Naive B cell (primary cell): ENCODE measurements at places on chromosomes 16 and 17. TPM values are rescaled to one million over a fixed set of nuclear protein-coding genes. Genes with fewer than 3 reads are reported as not detected.

DNA sequence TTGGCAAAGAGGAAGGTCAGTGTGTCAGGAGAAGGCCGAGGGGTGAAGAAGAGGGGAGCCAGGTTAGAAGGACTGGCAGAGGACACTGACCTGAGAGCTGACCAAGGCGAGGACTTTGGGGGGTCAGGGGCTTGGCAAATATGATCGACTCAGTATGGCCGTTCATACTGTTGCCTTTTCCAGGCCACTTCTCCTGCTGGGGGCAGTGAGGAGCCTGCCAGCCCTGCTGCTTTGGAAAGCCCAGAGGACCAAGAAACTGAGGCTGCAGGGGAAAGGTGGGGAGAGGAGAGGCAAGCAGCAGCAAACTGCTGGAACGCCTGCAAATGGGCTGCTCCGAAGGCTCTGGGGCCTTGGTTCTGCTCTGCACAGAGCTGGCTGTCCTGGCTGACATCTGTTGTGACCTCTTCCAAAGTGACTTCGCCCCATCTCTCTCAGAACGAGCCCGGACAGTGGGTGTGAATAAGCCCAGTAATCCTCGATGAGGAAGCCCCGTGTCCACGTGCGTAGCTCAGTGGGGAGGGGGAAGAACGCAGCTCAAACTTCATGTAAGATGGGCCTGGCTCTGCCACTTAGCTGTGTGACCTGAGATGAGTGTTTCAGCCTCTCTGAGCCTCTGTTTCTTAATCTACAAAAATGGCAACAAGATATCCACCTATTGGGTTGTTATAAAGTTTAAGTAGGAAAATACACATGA, 111.3 kb downstream of the SALL1 start:
- no peak overlapping the region for H3K4me3 ChIP-seq
- peaks cover under 1% of the 10 kb centered on the region for H3K4me1 ChIP-seq
- no peak overlapping the region for H3K27ac ChIP-seq
- peaks cover 6% of the 10 kb centered on the region for H3K36me3 ChIP-seq
- DNase-seq: no peak

- no peaks in the 10 kb centered on the region for H3K4me1 ChIP-seq
- H3K27ac ChIP-seq: no peak overlapping the region
- peaks cover 38% of the 10 kb centered on the region for H3K27me3 ChIP-seq
- DNase-seq: no peak
Observed at GRCh38 chr17:76830987-76831715, 37.1 kb upstream of the MGAT5B start.

- no peak overlapping the region for H3K4me3 ChIP-seq
- H3K4me1 ChIP-seq: peaks cover 3% of the 10 kb centered on the region
- DNase-seq: no peak
- H3K27ac ChIP-seq: no peak overlapping the region
Observed at GRCh38 chr17:47013341-47013740, 34.3 kb upstream of the RPRML start.

- no peaks in the 10 kb centered on the region for H3K27me3 ChIP-seq
- peaks cover 11% of the 10 kb centered on the region for H3K36me3 ChIP-seq
- no peak for DNase-seq
- peaks cover 5% of the 10 kb centered on the region for H3K4me1 ChIP-seq
Observed at GRCh38 chr16:3566990-3567389, 10.2 kb downstream of the NLRC3 start.

DNA sequence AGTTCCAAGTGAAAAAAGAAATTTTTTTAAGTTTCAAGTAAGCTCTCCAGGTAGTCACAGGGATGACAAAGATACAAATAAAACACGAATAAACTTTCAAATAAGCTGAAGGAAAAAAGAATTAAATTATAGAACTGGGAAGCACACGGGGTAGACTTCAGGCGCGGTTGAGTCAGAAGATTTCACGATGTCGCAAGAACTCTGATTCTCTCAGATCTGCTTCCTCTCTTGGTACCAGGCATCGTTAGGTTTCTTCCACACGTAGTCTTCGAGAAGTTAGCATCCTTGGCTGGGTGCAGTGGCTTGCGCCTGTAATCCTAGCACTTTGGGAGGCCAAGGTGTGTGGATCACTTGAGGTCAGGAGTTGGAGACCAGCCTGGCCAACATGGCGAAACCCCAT, 784.1 kb upstream of the RBFOX1 start:
- H3K27ac ChIP-seq: no peak overlapping the region
- no peak overlapping the region for H3K4me3 ChIP-seq

DNA sequence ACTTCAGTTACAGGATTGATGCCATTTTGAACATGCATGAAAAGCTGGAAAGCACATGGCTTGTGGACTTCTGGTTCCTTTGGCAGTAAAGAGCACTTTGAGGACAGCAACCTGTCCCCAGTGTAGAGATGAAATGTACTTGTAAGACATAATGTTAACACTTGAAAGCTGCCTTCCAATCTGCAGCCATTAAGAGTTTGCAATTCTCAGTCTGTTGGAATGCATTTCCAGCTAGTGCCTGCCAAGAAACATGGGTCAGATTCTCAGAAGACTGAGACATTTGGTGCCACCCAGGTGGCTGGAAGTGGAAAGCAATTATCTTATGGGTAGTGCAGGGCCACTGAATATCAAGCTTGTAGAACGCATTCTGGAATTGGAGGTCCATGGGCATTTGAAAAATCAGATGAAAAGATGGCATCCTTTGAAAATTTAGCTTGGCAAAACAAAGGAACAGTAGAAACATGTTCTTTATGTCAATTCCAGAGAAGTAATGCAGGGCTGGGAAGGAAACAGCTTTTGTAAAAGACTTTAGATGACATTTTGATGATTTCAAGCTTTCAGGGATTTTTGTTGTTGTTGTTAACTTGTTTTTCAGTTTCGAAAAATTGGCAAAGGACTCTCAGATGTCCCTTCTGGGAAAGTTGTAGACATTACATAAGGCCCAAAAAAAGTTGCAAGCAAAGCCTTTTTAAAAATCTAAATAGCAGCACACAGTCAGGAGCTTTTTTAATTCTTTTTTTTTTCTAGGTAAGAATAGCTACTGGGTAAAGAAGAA, 147.0 kb downstream of the ABCA8 start:
- H3K36me3 ChIP-seq: no peaks in the 10 kb centered on the region
- H3K27me3 ChIP-seq: peaks cover 3% of the 10 kb centered on the region
- DNase-seq: no peak
- H3K4me1 ChIP-seq: no peaks in the 10 kb centered on the region
- H3K27ac ChIP-seq: no peak overlapping the region
- no peak overlapping the region for H3K4me3 ChIP-seq

GRCh38 chr17:8832711-8833352, 33.7 kb upstream of the MFSD6L start:
- no peaks in the 10 kb centered on the region for H3K4me1 ChIP-seq
- H3K4me3 ChIP-seq: no peak overlapping the region
- H3K27me3 ChIP-seq: peaks cover 7% of the 10 kb centered on the region
- H3K27ac ChIP-seq: no peak overlapping the region
- peaks cover 7% of the 10 kb centered on the region for H3K36me3 ChIP-seq
- DNase-seq: peak; percentile 20

- H3K27ac ChIP-seq: peak overlapping the region; percentile 88
- no peaks in the 10 kb centered on the region for H3K36me3 ChIP-seq
- H3K4me3 ChIP-seq: peak overlapping the region; percentile 91
- H3K4me1 ChIP-seq: peaks cover 29% of the 10 kb centered on the region
- no peak for DNase-seq
Observed at GRCh38 chr17:79779084-79779529, 1.2 kb downstream of the CBX2 start.

GRCh38 chr16:72908362-72909167, 139.4 kb downstream of the ZFHX3 start:
- H3K4me3 ChIP-seq: no peak overlapping the region
- DNase-seq: peak; percentile 41
- H3K27me3 ChIP-seq: no peaks in the 10 kb centered on the region
- H3K4me1 ChIP-seq: peaks cover 10% of the 10 kb centered on the region

Gene ASPHD1
- polyA plus RNA-seq: not detected

Gene SLC2A4
- polyA plus RNA-seq: not detected
